ENCODE measurements at places on chromosomes 7 and 10.

GRCh38 chr10:80468002-80468401, 13.9 kb downstream of the TSPAN14 start:
- DNase-seq, result peak; percentile 76

DNA sequence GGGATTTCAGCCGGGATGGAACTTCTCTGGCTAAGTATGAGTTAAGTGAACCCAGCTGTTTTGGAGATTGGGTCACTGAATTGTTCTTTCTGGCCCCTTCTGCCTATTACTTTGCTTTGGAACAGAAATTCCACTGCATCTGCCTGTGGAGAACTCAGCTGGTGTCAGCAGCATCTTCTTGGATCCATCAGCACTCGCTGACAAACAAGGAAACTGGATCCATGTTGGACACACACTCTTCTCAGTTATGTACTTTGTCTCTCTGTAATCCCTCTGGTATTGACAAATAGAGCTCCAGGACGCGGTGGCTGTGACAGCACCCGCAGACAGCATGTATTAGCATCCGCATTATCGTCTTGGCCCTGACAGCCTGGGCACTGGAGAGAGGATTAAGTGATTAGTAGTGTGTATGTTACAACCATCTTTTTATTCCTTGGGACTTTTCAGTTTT, 73.0 kb upstream of the BMPER start:
- no peak for DNase-seq

DNA sequence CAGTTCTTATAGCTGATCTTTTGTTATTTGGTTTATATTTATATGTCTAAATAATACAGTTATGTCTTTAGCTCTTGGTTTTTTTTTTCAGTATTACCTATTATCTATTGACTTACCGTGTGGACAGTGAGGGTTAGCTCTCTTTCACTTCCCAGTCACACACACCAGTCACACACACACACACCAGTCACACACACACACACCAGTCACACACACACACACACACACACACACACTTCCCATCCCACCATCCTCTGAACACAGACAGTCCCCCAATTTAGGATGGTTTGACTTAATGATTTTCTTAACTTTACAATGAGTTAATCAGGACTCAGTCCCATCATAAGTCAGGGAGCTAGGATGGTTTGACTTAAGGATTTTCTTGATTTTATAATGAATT, 18.9 kb upstream of the AGFG2 start:
- DNase-seq, result no peak

GRCh38 chr7:21086688-21087087, 300.0 kb upstream of the SP8 start:
- DNase-seq, result no peak

Measured in uterus (tissue), 4 donors.